Left renal cortex interstitium (tissue), 4 donors: ENCODE measurements at places on chromosomes 1 and 21. TPM values are rescaled to one million over a fixed set of nuclear protein-coding genes. Genes with fewer than 3 reads are reported as not detected.

CACHD1 gene
- polyA plus RNA-seq = 59.2 TPM

- no peak for DNase-seq
These were observed 491 bp downstream of the PER3 start for GRCh38 chr1:7784492-7785071.

VANGL2 gene
- polyA plus RNA-seq = 29.2 TPM

SLAMF1 gene
- 0.10 TPM for polyA plus RNA-seq

DNA sequence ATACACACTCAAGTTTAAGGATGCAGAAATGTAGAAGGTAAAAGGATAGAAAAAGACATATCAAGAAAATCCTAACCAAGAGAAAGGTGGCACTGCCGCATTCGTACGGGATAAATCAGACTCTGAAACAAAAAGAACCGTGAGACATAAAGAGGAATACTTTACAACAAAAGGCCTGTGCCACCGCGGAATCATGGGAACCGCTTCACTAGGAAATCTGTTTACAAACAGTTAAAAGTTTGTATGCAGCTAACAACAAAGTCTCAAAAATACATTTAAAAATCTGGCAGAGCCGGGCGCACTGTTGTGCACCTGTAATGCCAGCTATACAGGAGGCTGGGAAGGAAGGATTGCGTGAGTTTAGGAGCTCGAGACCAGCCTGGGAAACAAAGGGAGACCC, 8.1 kb downstream of the WRAP73 start:
- no peak for DNase-seq

DNA sequence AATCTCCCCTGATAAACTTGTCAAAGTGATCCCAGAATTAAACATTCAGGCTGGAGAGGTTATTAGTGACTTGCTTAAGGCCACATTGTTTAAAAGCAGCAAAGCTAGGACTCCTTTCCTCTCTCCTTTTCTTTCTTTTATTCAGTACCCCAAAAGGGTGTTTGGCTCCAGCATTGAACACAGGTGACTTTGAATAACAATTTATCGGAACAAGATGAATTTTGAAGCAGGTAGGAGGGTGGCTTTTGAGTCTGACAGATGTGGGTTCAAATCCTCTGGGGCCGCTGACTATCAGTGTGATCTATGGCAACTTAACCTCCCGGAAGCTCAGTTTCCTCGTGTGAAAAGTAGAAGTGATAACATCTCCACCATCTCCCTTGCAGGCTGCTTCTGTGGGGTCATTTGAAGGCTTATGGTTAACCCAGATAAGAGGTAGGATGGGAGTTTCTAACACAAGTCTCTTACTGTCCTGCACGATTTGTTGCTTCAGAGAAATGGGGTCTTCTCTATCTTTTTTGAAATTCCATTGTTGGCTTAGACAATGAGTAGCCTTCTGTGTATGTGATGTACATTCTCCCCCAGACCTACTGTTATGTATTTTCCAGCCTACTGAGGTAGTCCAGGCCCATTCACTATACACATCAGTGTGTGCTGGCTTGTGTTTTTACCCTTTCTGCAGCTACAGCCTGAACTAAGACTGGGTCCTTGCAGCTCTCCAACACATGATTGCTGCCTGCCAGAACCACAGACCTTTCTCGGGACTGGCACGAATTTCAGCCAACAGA, 29.0 kb downstream of the JUN start:
- DNase-seq = no peak

CDA gene
- 8.7 TPM for polyA plus RNA-seq

DNA sequence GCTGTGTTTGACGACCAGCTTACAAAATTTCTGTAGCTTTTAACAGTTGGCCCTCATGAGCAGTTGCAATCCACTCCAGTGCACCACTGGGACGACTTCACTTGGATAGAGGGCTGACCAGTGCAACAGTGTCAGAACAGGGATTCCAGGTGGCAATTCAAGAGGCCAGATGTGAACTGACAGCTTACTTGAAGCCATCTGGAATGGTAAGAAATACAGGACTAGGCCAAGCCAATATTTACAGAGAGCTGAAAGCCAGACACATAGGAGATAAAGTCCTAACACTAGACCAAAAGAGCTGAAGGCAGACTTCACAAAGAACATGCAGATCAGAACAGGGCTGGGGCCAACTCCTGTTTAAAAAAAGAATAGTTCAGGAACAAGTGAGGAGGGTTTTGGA, 93.5 kb upstream of the NFIA start:
- DNase-seq = no peak

DNA sequence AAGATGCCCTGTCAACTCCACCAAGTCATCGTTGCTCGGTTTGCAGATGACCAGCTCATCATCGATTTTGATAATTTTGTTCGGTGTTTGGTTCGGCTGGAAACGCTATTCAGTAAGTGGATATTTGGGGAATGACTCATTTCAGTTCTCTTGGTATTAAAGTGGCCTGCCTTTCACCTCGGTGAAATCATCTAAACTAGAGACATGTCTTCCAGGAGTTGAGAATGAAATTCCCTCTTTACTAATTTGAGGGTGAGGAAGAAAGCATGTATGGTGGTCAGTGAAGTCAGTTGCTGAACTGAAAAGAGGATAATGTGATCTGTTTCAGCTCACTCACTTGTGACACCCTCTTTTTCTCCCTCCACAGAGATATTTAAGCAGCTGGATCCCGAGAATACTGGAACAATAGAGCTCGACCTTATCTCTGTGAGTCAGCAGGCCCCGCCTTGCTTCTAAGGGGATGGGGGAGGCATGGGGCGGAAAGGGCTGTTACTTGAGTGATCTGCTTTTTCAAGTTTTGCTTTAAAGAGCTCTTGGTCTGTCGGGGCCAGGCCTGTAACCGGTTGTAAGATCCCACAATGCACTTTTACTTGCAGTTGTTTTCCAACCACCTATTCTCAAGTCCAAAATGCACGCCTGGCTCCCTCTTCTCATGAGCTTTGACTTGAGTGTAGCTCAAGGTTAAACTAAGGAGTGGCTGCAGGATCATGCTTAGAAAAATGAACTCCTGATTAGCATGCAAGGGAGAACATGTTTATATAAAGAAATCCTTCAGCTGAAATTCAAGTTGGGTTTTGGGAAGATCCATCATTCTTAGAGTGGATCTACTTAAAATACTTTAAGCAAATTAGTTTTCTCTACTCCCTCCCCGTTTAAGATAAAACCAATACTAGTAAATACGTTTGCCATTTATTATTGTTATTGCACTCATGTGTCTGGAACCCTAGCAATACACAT, 59.8 kb downstream of the CAPN2 start:
- no peak for DNase-seq

DNA sequence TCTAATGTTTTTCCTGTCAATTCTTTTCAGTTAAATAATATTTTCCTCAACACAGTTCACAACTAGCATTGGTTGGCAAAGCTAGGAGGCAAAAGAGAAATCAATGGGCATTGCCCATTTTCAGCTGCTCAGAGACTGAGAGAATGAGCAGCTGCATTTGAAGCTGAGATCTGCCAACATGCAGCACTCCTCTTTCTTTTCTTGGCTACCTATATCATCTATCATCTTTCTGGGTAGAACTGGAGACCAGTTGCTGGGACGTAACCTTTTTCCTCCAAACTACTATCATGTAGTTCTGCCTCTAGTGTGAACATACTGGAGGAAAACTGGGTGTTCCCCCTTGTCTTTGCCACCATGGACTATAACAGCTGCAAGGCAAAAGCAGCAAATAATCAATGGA, 22.9 kb downstream of the CHODL start:
- DNase-seq = no peak

- DNase-seq = no peak
These were observed 74.4 kb upstream of the CHODL start for GRCh38 chr21:18170221-18170620.

- DNase-seq = no peak
These were observed 11.4 kb upstream of the ZSCAN20 start for GRCh38 chr1:33460947-33461629.

GRCh38 chr1:240194120-240194519, 102.4 kb downstream of the FMN2 start:
- no peak for DNase-seq

DNA sequence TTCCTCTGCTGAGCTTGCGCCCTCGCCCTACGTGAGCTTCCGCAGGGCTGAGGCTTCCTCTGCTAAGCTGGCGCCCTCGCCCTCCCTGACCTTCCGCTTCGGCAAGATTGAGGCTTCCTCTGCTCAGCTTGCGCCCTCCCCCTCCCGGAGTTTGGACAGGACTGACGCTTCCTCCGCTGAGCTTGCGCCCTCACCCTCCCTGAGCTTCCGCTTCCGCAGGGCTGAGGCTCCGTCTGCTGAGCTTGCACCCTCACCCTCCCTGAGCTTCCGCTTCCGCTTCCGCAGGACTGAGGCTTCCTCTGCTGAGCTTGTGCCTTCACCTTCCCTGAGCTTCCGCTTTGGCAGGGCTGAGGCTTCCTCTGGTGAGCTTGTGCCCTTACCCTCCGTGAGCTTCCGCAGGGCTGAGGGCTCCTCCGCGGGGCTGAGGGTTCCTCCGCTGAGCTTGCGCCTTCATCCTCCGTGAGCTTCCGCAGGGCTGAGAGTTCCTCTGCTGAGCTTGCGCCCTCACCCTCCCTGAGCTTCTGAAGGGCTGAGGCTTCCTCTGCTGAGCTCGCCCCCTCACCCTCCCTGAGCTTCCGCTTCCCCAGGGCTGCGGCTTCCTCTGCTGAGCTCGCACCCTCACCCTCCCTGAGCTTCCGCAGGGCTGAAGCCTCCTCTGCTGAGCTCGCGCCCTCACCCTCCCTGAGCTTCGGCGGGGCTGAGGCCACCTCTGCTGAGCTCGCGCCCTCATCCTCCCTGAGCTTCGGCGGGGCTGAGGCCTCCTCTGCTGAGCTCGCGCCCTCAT, 753.6 kb upstream of the TPTE start:
- no peak for DNase-seq

GRCh38 chr1:19617376-19617775, 26.7 kb upstream of the NBL1 start:
- no peak for DNase-seq

GRCh38 chr1:22808676-22809483, 98.2 kb downstream of the EPHB2 start:
- no peak for DNase-seq

DNA sequence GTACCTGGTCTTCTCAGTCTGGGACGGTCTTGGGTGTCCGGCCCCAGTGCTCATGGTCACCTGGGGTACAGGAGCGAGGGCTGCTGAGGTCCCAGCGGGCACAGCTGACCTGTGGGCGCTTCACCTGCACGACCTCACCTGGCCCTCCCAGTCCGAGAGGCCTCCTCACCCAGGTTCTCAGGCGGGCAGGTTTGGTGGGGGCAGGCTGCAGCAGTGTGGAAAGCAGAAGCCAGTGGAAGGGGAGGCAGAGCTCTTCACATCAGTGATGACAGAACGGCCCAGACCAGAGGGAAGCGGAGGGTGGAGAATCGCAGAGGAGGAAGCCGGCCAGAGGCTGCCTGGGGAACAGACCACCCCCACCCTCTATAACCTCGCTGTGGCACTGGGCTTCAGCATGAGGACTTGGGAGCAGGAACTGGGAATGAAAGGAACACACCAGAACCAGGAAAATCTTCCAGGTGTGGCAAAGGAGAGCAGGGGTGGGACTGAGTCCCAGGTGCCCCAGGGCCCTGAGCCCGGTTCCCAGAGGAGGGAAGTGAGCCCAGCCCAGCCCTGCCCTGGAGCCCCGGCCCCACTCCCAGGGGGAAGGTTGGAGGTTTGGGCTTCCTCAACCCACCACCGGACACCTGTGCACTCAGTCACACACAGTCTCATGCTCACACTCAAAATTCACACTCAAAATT, 265.2 kb upstream of the VAMP3 start:
- DNase-seq = no peak

PLEKHN1 gene
- 0.49 TPM for polyA plus RNA-seq

GRCh38 chr21:23111070-23111600, 2112.9 kb downstream of the NCAM2 start:
- no peak for DNase-seq

DNA sequence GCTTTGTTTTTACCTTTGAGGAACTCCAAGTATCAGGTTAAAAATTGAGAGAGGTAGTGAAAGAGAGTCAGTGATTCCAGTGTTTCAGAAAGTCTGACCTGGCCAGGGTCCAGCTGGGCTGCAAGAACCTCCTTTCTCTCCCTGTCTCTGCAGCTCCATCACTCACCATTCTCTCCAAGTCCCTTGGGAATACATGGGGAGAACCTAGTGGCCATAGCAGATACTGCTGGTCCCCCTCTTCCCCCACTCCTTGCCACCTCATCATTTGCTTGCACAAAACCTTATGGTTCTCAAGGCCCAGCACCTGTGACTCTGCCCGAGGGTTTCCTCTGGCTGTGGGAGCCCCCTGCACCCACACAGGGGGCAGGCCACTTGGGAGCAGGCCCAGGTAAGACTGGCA, 279.5 kb downstream of the KIF26B start:
- no peak for DNase-seq

- no peak for DNase-seq
These were observed 17.1 kb upstream of the EDN2 start for GRCh38 chr1:41501581-41501980.

DNA sequence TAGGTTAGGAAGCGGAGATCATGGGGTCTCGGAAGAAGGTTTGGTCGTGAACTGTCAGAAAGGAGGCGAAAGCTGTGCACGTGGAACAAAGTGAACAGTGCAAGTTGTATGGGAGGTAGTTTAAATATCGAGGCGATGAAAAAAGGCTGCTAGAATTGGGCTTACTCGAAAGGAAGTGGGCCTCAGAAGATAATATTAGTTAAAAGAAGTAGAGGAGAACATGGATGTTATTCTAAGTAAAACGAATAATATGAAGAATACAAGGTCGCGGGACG, 571 bp downstream of the WDR3 start:
- DNase-seq = no peak

DNA sequence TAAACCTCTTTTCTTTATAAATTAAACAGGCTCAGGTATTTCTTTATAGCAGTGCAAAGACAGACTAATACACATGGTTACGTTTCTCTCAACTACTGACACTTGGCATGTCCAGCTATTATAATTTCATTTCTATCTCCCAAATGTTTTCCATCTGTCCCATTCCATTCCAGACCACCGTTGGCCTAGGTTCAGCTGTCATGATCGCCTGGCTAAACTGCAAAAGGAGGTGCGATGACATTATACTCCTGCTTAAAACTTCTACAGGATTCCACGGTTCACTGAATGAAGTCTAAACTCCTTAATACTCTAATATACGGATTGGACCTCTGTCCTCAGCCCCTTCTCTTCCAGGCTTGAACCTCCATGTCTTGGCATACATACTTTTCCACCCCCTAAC, 72.1 kb downstream of the RERE start:
- no peak for DNase-seq

- no peak for DNase-seq
These were observed 18.7 kb upstream of the KANK4 start for GRCh38 chr1:62337706-62338631.

SHE gene
- polyA plus RNA-seq = 9.2 TPM

DNA sequence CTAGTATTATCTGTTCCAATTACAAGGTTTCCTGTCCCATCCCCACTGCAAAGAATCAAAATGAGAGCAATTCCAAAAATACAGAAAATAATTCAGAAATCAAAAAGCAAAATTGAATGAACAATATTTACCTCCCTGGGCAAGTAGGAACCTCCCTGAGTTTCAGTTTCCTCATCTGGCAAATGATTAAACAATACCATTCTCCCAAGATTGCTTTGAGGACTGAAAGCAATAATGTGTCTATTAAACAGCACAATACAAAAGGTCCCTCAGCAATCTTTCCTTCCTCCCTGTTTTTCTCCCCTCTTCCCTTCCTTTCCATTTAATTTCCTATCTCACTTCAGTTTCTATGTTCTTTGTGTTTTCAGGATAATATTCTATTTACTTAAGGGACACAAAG, 171.0 kb downstream of the ZC3H11B start:
- DNase-seq = no peak

ARHGEF16 gene
- polyA plus RNA-seq = 15.2 TPM

RASSF5 gene
- polyA plus RNA-seq = 6.6 TPM

- DNase-seq = no peak
These were observed 456.2 kb downstream of the KCNT2 start for GRCh38 chr1:196152086-196152485.

- DNase-seq = no peak
These were observed 85.3 kb downstream of the CAMTA1 start for GRCh38 chr1:6870571-6870970.
